ENCODE measurements at places on chromosomes 16 and 17. TPM values are rescaled to one million over a fixed set of nuclear protein-coding genes. Genes with fewer than 3 reads are reported as not detected.
A peak's percentile ranks its signal among the peaks of the same experiment; 100 is the strongest.

Gene ACAP1
- total RNA-seq: 0.20 TPM

- 0 out of 2 replicates have a peak, but pooled peaks cover 6% of the 10 kb centered on the region for H3K4me1 ChIP-seq
- H3K36me3 ChIP-seq: no peaks in the 10 kb centered on the region
- no peak overlapping the region for H3K27ac ChIP-seq
- no peak for DNase-seq
Measured at GRCh38 chr17:42253578-42253977, 22.6 kb downstream of the STAT5B start.

DNA sequence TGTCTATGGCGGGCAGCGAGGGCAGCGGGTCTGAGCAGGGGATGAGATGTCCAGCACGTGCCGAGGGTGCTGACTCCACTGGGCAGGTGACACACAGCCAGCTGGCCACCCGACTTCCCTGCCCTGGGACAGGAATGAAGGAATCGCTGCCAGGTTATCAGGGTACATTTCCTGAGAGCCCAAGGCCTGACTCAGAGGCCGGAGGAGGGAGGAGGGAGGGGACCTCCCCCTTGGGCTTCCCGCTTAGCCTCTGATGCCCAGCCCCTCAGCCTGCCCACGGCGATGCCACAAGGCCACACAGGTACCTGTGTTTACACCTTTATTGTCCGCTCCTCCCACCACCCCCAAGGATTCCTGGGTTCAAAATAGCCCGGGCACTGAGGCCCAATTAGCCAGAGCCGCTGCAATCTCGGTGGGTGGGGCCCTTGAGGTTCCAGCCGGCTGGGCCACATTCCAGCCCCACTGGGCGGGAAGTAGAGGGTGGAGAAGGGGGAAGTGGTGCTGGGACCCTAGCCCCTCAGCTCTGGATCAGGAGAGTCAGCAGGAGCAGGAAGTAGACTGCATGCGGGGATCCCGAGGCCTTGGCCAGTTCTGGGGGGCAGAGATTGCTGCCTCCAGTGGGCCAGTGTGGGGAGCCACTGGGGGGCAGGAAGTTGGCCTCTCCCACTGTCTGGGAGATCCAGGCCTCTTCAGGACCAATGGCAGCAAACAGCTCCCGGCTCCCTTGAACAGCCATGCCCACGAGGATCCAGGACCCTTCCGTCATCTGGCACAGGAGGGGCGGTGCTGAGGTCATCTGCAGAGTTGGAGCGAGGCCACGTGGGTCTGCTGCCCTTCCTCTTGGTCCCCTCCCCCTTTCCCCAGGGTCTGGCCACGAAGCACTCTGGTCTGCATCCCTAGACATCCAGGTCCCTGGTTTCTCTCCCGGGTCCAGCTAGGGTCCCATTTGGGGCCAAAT, 3.4 kb upstream of the PRSS8 start:
- peak overlapping the region; percentile 8 for H3K4me3 ChIP-seq
- H3K4me1 ChIP-seq: peaks cover 4% of the 10 kb centered on the region
- no peak overlapping the region for H3K27ac ChIP-seq
- no peak for DNase-seq
- no peaks in the 10 kb centered on the region for H3K27me3 ChIP-seq
- no peaks in the 10 kb centered on the region for H3K36me3 ChIP-seq

GRCh38 chr17:7367083-7367482, 12.1 kb downstream of the TMEM95 start:
- H3K4me3 ChIP-seq: no peak overlapping the region
- H3K36me3 ChIP-seq: no peaks in the 10 kb centered on the region
- H3K27me3 ChIP-seq: no peaks in the 10 kb centered on the region
- no peaks in the 10 kb centered on the region for H3K4me1 ChIP-seq

Gene CLEC18C
- total RNA-seq: 1.1 TPM

DNA sequence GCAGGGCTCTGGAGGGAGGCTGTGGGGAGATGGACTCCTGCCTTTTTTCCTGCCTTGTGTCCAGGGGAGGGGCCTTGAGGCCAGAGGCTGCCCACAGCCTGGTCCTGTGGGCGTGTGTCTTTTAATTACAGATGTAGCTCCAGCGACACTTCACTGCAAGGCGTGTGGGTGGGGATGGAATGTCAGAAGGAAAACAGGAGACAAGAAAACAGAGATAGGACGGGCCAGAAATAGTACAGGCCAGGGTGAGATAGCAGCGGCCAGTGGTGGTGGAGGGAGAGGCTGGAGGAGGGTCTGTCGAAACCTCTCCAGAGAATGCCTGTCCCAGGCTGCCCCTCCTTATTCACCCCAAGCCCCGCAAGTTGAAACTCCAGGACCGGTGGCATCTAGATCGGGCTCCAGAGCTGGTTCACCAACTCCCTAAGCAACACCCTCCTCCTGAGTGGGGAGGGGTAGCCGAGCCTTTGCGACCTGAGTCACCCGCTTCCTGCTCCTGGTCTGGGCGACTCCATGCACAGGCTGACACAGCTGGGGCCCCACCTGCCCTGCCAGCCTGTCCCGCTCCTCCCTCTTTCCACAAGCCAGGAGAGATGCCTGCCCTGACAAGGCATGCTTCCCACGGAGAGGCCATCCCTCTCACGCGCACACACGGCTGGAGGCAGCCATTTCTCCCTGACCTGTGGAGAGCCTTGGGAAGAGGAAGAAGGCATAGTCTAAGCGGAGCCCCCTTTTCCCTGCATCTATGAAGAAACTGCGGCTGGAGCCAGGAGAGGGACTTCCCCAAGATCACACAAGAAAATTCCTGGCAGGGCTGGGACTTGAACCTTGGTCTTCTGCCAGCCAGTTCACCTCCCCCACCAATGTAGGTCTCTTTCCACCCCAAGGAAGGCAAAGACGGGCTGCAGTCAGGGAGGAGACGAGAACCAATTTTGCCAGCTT, 6.6 kb upstream of the JUP start:
- H3K4me3 ChIP-seq: peak overlapping the region; percentile 14
- no peak overlapping the region for H3K27ac ChIP-seq
- H3K27me3 ChIP-seq: no peaks in the 10 kb centered on the region
- H3K36me3 ChIP-seq: no peaks in the 10 kb centered on the region
- peak; percentile 51 for DNase-seq

GRCh38 chr16:57863434-57864160, 61.3 kb upstream of the KIFC3 start:
- H3K36me3 ChIP-seq: no peaks in the 10 kb centered on the region
- H3K4me3 ChIP-seq: no peak overlapping the region
- DNase-seq: peak; percentile 64
- H3K27me3 ChIP-seq: no peaks in the 10 kb centered on the region
- no peak overlapping the region for H3K27ac ChIP-seq

GRCh38 chr17:27570578-27570914, 60.4 kb upstream of the LGALS9 start:
- no peak overlapping the region for H3K4me3 ChIP-seq
- H3K27ac ChIP-seq: no peak overlapping the region
- no peak for DNase-seq
- H3K36me3 ChIP-seq: no peaks in the 10 kb centered on the region
- H3K27me3 ChIP-seq: no peaks in the 10 kb centered on the region

Gene TMEM88
- 0.36 TPM for total RNA-seq
